ENCODE measurements at places on chromosomes 2 and 18.

- DNase-seq: no peak
These were observed 9.3 kb downstream of the NOSTRIN start for GRCh38 chr2:168811696-168812095.

GRCh38 chr2:23148342-23148741 is 236.6 kb upstream of the KLHL29 start:
- DNase-seq: no peak

GRCh38 chr2:62672601-62673000 is 32.9 kb upstream of the EHBP1 start:
- peak; percentile 82 for DNase-seq

DNA sequence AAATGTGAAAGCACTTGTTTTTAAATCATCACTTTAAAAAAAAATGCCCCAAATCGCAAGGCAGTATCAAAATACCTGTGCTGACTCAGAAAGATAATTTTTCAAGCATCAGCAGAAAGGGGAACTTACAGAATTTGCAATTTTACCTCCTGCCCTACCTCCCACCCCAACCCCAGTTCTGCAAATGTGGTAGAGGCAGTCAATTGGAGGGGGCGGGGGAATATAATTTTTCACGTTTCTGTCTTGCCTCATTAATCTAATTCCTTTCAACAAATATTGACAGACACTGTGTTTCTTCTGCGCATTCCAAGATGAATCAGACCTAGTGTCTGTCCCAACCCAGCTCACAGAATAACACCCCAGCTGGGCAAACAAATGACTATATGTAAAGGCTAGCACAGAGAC is 76.8 kb downstream of the ALPK2 start:
- no peak for DNase-seq

- no peak for DNase-seq
These were observed 213.4 kb downstream of the PTH2R start for GRCh38 chr2:208619993-208620392.

GRCh38 chr2:41698678-41699422 is 349.0 kb upstream of the PKDCC start:
- peak; percentile 60 for DNase-seq

DNA sequence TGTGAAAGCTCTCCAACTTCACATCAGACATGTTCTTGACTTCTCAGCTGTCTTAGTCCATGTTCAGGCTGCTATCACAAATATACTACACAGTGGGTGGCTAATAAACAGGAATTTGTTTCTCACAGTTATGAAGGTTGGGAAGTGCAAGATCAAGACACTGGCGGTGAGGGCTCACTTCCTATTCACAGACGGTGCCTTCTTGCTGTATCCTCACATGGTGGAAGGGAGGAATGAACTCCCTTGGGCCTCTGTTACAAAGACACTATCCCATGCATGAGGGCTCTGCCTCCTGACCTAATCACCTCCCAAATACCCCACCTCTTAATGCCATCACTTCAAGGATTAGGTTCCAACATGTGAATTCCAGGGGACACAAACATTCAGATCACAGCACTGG is 9.7 kb downstream of the UXS1 start:
- DNase-seq: no peak

DNA sequence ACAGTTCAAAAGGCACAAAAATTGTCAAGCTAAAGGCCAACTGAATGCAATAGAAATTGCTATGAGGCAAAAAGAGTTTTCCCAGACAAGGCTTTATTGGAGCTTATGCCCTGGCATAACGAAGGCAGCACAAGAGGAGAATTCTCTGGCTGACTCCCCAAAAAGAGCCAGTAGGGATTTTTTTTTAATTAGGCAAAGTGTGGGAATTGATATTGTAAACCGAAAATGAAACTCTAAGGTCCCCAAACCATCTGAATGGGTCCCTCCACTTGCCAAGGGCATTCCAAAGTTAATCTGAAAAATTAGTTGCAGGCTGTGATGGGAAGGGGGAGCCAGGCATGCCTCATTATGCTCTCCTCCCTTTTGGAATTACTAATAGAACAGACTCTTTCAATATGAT is 118.9 kb downstream of the SPOPL start:
- no peak for DNase-seq

- no peak for DNase-seq
These were observed 752 bp upstream of the BAZ2B start for GRCh38 chr2:159617100-159617499.

- DNase-seq: no peak
These were observed 15.2 kb upstream of the SCYGR1 start for GRCh38 chr2:227402959-227403358.

DNA sequence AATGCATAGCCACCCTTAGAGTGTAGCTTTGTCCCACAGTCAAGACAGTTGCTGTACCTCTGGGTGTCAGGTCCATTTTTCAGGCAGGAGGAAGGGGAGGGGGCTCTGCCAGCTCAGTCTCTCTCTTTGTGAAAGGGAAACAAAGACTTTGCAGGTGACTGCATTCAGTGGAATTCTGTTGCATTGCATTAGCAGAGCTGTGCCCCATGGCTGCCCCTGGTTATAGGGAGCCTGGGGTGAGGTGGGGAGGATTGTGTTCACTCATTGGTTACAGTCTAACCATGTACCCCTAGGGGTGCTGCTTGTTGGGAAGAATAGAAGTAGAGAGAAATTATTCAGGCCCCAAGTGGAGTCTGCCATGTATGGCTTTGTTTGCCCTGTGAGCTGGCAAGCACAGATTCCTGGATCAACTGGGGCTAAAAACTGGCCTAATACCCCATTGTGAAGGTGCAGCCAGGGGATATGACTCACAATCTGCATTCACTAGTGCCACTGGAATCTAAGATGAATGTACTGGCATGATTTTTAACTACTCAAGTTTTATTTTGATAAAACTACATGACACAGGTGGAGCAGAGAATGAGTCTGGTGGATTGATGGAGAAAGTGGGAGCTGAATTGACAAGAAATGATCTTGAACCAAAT is 118.4 kb downstream of the SH3BP4 start:
- DNase-seq: no peak

- DNase-seq: no peak
These were observed 304.6 kb downstream of the MYCN start for GRCh38 chr2:16244966-16245320.

GRCh38 chr2:33477473-33478468 is 1.3 kb downstream of the RASGRP3 start:
- no peak for DNase-seq

DNA sequence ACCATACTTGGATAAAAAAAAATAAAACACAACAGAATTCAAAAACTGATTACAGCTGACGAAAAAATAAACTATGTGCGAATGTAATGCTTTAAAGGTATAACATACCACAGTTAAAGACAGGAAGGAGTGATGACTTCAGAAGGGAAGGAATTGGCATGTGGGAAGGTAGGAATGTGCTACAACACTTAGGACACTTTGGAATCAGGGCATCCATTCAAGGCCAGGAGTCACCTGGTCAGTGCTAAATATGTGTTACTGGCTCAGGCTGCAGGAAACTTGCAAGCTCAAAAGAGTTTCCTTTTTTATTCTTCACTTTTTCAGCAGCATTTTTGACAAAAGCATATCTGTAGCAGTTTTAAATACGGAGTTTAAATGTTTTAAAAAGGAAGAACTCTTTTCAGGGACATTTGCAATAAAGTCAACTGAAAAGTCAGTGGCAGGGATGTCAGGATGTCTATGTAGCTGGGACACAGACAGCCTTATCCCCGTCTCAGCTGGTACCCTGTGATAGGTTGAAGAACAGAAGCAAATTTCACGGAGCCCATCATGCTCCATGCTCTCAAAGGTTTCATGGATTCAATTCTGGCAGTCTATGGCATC is 138.0 kb upstream of the KLHL14 start:
- no peak for DNase-seq

DNA sequence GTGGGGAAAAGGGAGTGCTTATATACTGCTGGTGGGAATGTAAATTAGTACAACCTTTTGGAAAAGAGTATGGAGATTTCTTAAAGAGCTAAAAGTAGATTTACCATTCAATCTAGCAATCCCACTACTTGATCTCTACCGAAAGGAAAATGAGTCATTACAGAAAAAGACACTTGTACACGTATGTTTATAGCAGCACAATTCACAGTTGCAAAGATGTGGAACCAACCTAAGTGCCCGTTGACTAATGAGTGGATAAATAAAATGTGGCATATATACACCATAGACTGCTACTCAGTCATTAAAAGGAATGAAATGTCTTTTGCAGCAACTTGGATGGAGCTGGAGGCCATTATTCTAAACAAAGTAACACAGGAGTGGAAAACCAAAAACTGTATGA is 29.5 kb downstream of the FLACC1 start:
- DNase-seq: no peak

- DNase-seq: no peak
These were observed 499.6 kb upstream of the RAB6C start for GRCh38 chr2:129479892-129480291.

DNA sequence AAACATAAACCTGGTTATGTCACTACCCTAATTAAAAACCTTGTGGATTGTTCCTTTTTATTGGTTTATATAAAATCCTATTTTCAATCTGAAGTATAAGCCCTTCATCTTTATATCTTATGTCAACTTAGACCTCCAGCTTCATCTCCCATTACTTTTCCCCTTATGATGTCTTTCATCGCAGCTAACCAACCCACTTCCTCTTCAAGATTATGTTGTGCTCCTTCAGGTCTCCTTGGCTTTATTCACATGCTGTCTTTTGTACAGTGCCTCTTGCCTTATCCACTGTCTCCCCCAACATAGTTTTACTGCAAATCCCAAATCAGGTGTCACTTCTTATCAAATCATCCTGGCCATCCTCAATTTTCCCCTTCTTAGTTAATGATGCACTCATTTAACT is 25.9 kb downstream of the MBD5 start:
- DNase-seq: no peak

DNA sequence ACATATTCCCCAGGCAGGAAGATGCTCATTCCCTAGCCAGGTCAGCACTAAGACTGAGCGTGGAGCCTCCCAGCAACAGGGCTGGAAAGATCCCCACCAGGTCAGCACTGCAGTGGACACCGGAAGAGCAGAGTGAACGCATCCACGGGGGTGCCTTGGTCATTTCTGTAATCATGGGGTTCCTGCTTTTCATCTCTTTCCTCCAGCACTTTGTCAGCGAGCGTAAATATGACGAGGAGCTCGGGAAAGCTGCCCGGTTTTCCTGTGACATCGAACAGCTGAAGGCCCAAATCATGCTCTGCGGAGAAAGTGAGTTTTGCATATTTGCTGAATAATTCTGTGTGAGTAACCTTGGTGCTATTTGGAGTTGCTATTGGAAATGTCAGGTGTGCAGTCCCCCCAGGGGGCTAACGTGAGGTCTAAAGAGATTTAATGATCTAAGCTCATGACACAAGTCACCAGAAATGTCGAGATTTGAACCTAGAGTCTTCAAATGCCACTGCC is 40.1 kb downstream of the KCTD18 start:
- DNase-seq: no peak

- DNase-seq: no peak
These were observed 22.1 kb upstream of the MEIS1 start for GRCh38 chr2:66412874-66413273.

All from AG20443 (cell line).